ENCODE measurements at places on chromosomes 13 and 19. TPM values are rescaled to one million over a fixed set of nuclear protein-coding genes. Genes with fewer than 3 reads are reported as not detected.

Gene BRME1
- total RNA-seq: 0.68 TPM

Gene NRTN
- total RNA-seq: 0.62 TPM

- no peak for DNase-seq
- H3K36me3 ChIP-seq: no peaks in the 10 kb centered on the region
- H3K4me3 ChIP-seq: no peak overlapping the region
- H3K4me1 ChIP-seq: peaks cover 4% of the 10 kb centered on the region
Measured at GRCh38 chr13:72120632-72121031, 253.6 kb upstream of the DACH1 start.

DNA sequence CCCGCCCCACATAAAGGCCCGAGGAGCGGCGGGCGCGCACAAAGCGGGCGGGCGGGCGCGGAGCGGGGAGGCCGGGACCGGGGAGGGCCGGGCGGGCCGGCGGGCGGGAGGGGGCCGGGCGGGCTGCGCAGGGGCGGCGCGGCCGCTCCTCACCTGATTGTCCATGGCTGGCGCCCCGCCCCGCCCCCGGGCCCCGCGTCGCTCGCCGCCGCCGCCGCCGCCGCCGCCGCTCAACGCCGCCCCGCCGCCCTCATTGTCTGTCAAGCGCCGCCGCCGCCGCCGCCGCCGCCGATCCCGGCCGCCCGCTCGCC, 200 bp downstream of the MLLT1 start:
- peaks cover 42% of the 10 kb centered on the region for H3K4me1 ChIP-seq
- peak overlapping the region; percentile 42 for H3K27ac ChIP-seq
- H3K27me3 ChIP-seq: no peaks in the 10 kb centered on the region
- peak overlapping the region; percentile 77 for H3K4me3 ChIP-seq

GRCh38 chr13:19382111-19382510, 179.2 kb downstream of the TPTE2 start:
- no peak overlapping the region for H3K27ac ChIP-seq
- H3K27me3 ChIP-seq: no peaks in the 10 kb centered on the region

DNA sequence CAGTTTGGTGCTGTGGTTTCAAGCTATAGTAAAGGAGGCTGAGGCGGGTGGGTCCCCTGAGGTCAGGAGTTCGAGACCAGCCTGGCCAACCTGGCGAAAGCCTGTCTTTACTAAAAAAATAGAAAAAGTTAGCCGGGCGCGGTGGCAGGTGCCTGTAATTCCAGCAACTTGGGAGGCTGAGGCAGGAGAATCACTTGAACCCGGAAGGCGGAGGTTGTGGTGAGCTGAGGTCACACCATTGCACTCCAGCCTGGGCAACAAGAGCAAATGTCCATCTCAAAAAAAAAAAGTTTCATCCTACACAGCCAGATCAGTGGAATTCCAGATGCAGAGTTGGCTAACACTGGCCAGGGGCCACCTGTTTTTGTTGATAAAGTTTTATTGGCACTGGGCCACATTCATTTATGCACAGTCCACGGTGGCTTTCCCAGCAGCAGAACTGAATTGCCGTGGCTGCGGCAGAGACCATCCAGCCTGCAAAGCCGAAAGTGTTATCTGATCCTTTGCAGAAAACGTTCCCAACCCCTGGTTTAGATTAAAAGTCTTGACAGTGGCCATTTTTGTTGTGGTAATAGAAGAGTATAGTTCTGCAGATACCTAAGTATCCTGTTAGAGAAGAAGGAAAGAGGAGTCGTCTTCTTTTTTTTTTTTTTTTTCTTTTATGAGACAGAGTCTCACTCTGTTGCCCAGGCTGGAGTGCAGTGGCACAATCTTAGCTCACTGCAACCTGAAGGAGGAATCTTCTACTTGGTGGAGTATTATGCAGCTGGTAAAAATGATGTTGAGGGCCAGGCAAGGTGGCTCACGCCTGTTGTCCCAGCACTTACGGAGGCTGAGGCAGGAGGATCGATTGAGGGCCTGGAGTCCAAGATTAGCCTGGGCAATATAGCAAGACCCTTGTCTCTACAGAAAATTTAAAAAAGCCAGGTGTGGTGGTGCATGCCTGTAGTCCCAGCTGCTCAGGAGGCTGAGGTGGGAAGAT, 8.7 kb downstream of the NCLN start:
- no peak overlapping the region for H3K4me3 ChIP-seq
- no peaks in the 10 kb centered on the region for H3K4me1 ChIP-seq
- no peak overlapping the region for H3K27ac ChIP-seq
- no peaks in the 10 kb centered on the region for H3K27me3 ChIP-seq

DNA sequence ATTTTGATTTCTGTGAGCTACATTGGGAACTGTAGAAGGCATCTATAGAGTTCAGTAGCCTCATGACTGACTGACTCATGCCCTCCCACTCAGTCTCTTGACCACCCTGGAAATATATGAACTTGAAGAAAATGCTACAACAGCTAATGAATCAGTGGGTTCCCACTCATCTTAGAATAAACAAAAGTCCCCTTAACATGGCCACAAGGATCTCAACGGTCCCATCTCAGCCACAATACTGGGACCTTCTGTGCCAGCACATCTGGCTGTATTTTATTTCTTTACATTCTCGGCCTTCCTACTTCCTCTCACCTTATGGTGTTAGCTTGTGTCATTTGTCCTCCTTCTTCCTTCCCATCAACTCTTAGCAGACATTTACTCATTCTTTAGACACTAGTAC, 619.8 kb downstream of the DCT start:
- H3K4me3 ChIP-seq: no peak overlapping the region
- peaks cover 16% of the 10 kb centered on the region for H3K4me1 ChIP-seq
- H3K36me3 ChIP-seq: no peaks in the 10 kb centered on the region
- no peaks in the 10 kb centered on the region for H3K27me3 ChIP-seq
- peak overlapping the region; percentile 40 for H3K27ac ChIP-seq
- DNase-seq: peak; percentile 86

DNA sequence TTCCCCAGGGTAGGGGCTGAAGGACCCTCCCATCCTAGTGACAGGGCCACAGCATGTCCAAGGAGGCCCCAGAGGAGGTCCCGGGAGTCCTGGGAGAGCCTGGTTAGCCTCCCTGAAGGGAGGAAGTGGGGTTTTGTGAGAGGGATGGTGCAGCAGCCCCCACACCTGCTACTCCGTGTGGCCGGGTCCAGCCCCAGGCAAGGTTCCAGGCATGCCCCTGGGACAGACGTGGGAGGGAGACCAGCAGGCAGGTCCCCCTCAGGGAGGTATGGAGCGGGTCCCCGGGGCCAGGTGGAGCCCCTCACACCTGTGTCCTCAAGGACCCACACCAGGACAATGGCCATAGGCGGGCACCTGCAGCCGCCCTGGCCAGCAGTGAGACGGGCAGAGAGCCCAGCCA, 1.9 kb upstream of the F7 start:
- H3K36me3 ChIP-seq: no peaks in the 10 kb centered on the region
- no peaks in the 10 kb centered on the region for H3K4me1 ChIP-seq
- no peak overlapping the region for H3K27ac ChIP-seq
- no peak for DNase-seq

DNA sequence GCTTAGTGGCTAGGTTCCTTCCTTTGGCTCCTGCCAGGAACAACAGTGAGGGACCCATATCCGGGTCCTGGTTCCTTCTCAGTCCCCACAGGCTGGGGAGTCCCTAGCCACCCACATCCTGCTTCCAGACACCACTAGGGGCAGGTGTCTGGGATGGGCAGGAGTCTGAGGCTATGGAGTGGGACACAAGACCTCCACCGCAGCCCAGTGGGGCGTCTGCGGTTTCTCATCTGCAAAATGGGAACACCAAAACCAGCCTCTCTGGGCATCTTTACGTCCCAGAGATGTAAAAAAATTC, 879 bp upstream of the FCGBP start:
- no peak for DNase-seq
- H3K4me1 ChIP-seq: no peaks in the 10 kb centered on the region
- H3K4me3 ChIP-seq: no peak overlapping the region
- H3K27ac ChIP-seq: no peak overlapping the region

DNA sequence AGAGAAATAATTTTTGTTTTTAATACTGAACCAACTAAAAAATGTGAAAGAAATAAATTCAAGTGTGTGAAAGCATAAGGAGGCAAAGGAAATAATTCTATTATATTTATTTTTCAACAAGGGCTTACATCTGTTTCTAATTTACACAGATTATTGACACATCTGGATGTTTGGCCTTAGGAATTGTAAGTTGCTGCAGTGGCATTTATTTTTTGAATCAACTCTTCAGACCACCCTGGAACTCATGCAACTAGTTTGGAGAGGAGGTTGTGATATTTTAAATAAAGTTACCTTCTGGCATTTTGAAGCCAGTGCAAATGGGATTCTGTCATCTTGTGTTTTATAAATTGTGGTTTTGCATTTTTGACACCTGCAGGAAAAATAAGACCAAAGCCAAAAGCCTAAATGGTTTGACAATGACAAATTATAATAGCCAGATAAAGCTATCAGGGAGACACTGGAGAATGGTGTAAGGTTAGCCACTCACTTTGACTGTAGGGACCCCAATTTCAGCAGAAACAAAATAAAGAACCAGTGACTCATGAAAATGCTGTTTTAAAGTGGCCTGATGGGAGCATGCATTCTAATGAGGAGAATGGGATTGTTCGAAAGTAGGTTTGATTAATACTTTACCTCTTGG, 192.9 kb downstream of the KLF5 start:
- no peaks in the 10 kb centered on the region for H3K27me3 ChIP-seq
- no peak overlapping the region for H3K4me3 ChIP-seq
- H3K36me3 ChIP-seq: no peaks in the 10 kb centered on the region
- no peak overlapping the region for H3K27ac ChIP-seq
- DNase-seq: peak; percentile 57
- H3K4me1 ChIP-seq: peaks cover 6% of the 10 kb centered on the region

- no peak overlapping the region for H3K27ac ChIP-seq
- peaks cover 3% of the 10 kb centered on the region for H3K4me1 ChIP-seq
- H3K36me3 ChIP-seq: no peaks in the 10 kb centered on the region
- no peak for DNase-seq
- no peak overlapping the region for H3K4me3 ChIP-seq
- no peaks in the 10 kb centered on the region for H3K27me3 ChIP-seq
Measured at GRCh38 chr19:29945433-29945832, 3.4 kb downstream of the URI1 start.

DNA sequence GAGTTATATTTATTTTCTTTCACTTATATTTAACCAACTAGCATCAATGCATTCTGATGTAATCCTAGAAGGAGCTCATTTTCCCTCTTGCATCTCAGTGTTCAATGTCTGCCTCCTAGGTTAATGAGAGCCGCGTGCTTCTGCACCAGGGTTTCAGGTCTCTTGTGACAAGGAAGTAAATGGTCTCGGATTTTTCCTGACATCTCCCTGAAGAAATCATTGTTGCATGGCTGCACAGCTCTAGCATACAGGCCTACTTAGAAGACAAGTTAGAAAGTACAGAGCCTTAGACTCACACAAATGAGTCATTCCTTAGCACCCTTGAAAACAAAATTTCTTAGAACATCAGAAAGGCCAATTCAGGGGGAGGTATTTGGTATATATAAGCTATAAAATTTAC, 57.2 kb upstream of the KLF12 start:
- H3K36me3 ChIP-seq: no peaks in the 10 kb centered on the region
- no peaks in the 10 kb centered on the region for H3K27me3 ChIP-seq
- no peak overlapping the region for H3K4me3 ChIP-seq

- H3K4me3 ChIP-seq: no peak overlapping the region
- H3K36me3 ChIP-seq: no peaks in the 10 kb centered on the region
- H3K27ac ChIP-seq: no peak overlapping the region
Measured at GRCh38 chr19:30221176-30221575, 151.0 kb upstream of the ZNF536 start.

DNA sequence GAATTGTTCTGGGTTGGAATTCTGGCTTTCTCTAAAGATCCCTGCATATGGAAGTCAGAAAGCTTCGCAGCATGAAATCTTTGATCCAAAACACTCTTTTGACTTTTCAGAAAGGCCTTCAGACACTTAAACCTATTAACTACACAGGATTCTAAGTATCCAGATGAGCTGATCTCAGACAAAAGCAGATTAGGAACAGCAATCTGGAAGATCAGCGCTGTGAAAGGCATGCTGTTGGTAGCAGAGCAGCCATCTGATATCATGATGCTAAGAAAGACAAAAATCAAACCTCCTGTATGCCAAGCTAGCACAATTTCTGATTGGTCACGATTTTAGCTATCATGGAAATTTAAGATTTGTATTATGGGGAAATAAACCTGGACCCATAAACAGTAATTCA, 589.9 kb downstream of the GPC5 start:
- no peak overlapping the region for H3K27ac ChIP-seq
- no peak for DNase-seq
- no peaks in the 10 kb centered on the region for H3K4me1 ChIP-seq

DNA sequence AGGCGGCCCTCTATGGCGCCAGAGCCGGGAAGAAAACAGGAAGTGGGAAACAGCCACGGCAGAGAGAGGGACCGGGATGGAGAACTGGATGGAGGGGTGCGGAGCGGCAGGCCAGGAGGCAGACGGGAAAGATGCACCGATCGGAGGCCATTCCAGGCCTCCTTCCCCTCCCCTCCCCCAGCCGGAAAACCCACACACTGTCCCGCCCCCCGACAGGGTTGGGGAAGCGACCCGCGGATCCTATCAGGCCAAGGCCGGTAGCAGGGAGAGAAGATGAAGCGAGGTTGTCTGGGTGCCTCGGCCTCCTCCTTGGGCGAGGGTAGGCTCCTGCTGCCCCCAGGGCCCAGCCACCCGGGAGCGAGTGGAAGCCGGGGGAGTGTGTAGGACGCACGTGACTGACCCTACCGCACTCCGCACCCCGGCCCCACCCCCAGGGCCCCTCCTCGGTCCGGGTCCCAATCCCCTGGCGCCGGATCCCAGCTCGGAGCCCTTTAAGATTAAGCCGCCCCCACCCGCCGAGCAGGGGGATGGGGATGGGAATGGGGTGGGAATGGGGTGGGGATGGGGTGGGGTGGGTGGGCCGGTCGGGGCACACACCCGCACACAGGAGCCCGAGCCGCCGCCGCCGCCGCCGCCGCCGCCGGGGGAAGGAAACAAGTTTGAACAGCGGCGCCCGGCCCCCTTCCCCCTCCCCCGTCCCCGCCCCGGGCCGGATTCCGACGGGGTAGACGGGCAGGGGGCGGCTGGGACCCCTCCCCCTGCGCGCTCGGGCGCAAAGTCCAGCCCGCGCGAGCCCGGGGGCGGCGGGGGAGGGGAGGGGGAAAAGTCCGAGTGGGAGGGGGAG, 1.5 kb downstream of the ERF start:
- H3K27ac ChIP-seq: peak overlapping the region; percentile 90
- DNase-seq: no peak
- no peaks in the 10 kb centered on the region for H3K27me3 ChIP-seq
- H3K4me3 ChIP-seq: peak overlapping the region; percentile 89
- H3K4me1 ChIP-seq: peaks cover 32% of the 10 kb centered on the region
